ENCODE measurements at places on chromosomes 1 and 21. TPM values are rescaled to one million over a fixed set of nuclear protein-coding genes. Genes with fewer than 3 reads are reported as not detected.

TCEANC2 gene
- 5.0 TPM for total RNA-seq

KCNH1 gene
- total RNA-seq = 0.22 TPM

SLC1A7 gene
- not detected for total RNA-seq

PLEKHA6 gene
- total RNA-seq = 2.2 TPM

CENPS gene
- total RNA-seq = 5.4 TPM

COL11A1 gene
- 265 TPM for total RNA-seq

GRCh38 chr1:89129911-89130310 is 4.0 kb upstream of the GBP2 start:
- H3K36me3 ChIP-seq = no peaks in the 10 kb centered on the region
- H3K4me3 ChIP-seq = no peak overlapping the region
- DNase-seq = peak; percentile 7
- no peak overlapping the region for H3K27ac ChIP-seq
- no peaks in the 10 kb centered on the region for H3K4me1 ChIP-seq
- H3K27me3 ChIP-seq = no peaks in the 10 kb centered on the region

GRCh38 chr1:205118752-205119151 is 3.0 kb downstream of the RBBP5 start:
- H3K27me3 ChIP-seq = no peaks in the 10 kb centered on the region
- H3K36me3 ChIP-seq = peaks cover 7% of the 10 kb centered on the region
- H3K4me1 ChIP-seq = peaks cover 15% of the 10 kb centered on the region

- no peak overlapping the region for H3K27ac ChIP-seq
- H3K4me3 ChIP-seq = no peak overlapping the region
- no peaks in the 10 kb centered on the region for H3K4me1 ChIP-seq
- DNase-seq = no peak
These were observed 188.9 kb downstream of the RRAGC start for GRCh38 chr1:38670544-38671122.

DNA sequence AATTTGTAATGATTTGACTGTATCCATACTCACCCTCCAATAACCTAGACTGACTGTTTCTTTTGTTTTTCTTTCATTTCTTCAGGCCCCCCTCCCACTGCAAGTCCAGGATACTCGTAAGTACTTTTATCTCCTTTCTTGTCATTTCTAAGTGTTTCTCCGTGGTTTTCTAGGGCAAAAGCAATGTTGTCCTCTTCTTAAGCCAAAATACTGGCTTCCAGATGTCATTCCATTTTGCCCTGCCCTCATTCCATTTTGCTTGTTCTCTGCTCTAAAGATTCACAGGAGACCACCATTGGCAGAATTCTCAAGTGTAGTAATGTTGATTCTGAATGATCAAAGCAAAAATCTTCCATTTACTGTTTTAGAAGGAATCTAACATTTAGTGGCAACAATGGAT is 152.8 kb upstream of the UBE2U start:
- no peak overlapping the region for H3K27ac ChIP-seq
- no peaks in the 10 kb centered on the region for H3K4me1 ChIP-seq
- H3K27me3 ChIP-seq = peaks cover 2% of the 10 kb centered on the region
- peaks cover 3% of the 10 kb centered on the region for H3K36me3 ChIP-seq

DNA sequence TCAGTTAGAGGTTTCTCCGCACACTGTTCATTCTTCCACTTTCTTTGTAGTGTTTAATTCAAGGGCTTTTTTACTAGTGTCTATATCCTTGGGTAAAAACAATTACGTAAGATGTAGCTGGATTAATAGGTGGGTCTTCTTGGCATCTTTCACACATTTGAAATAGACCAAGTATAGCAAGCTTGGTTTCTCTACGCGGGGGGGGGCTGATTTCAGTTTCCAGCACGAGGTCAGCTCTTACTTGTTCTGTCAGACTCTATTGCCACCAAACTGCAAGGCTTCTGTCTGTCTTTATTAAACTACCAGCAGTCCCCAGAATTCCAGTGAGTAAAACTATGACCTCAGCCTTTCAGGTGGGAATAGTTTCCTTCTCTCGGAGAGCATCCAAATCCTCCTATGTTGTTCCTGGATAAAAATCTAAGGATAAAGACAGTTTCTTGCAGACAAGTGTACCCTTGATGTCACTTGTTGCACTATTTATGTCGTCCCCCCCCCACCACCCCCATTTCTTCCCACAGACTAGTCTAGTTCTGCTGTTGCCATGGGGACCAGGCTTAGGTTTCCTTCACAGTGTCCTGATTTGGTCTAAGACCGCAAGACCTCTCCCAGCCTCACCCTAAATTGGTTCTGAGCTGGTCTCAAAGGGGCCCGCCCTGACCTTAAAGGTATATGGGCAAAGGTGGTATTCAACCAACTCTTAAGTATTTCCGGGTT is 17.0 kb downstream of the SPATA46 start:
- H3K4me1 ChIP-seq = no peaks in the 10 kb centered on the region
- H3K4me3 ChIP-seq = no peak overlapping the region
- no peaks in the 10 kb centered on the region for H3K27me3 ChIP-seq
- DNase-seq = no peak
